CMK (cell line): ENCODE measurements at places on chromosomes 13 and 19.

GRCh38 chr19:13195678-13196077 is 45.5 kb downstream of the IER2 start:
- no peak for DNase-seq

DNA sequence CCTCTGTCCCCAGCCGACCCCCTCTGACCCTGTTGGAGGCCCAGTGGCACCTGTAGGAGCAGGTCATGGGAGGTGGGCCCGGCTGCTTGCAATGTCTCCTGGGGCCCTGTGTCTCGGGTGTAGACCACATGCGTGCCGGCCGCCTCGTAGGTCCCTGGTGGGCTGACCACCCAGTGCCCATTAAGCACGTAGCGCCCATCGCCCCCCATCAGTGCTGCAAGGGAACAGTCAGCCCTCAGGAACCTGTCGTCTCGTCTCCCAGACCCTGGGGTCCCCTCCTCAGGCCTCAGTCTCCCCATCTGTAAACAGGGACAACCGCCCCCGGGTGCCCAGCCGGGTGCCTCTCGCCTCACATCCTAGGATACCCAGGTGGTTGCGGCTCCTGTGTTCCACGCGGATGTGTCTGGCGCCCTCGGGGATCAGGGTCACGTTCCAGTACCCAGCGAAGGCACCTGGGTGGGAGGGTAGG is 5.6 kb downstream of the ADAMTSL5 start:
- DNase-seq = no peak

DNA sequence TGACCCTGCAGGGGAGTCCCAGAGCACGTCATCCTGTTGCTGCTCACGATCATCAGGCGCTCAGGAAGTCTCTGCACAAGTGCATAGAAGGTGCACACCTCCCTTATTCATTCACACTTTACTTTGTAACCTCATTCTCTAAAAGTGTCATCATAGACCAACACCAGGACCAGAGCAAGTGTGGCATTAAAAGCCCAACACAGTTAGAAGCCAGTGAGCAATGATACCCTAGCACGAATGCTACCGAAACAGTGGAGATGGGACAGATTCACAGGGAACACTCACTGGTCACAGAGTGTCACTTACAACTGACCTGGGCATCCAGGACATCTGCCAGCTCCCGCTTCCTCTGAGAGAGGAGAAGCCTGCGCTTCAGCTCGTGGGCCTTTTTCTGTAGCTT is 17.0 kb downstream of the HAUS8 start:
- DNase-seq = no peak

- no peak for DNase-seq
Observed at GRCh38 chr13:40095695-40096356, 440.4 kb downstream of the COG6 start.

DNA sequence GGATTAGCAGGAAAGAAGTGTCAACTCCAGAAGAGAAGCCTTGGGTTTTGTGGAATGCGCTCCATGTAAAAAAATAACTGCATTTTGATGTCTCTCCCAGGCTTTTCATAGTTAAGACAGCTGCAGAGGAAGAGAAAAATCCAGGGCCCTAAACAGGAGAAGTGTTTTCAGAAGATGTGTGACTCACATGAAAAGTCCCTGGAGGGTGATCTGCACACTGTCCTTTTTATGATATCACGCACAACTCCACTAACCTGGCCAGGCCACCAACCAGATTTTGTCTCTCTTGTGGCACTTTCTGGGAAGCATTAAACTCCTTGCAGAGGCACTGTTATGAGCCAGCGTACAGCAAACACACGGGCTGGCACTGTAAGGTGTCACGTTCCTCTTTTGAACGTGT is 267.3 kb downstream of the FGF9 start:
- no peak for DNase-seq

DNA sequence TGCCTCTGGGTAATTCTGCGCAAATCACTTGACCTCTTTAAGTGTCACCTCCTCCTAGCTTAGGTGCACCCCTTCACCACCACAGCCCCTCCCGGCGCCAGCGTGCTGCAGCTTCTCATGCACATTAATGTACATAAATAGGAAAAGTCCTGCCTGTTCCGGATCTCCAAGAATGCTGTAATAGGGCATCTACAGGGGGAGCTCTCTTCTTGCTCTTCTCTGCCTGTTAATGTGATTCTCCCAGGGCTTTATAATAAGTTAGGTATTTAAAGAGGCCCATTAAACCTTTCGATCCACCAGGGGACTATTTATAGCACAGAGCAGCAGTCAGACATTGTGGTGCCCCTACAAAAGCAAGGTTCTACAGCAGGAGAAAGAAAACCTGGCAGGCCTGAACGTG is 35.3 kb downstream of the SOX1 start:
- DNase-seq = no peak

DNA sequence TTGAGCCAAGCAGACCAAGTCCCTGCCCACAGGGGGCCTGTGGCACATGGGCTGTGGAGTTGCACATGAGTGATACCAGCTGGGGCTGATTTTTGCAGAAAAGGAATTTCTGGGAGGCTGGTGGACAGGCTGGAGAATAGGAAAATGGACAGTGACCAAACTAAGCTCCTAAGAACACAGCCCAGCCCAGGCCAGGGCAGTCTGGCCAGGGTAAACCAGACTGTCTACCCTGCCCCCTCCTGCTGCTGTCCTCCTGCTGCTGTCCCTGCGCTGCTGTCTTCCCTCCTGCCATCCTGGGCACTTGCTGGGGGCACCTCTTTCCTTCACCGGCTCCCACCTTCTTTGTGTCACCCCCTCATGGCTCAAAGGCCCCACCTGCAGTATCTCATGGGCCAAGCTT is 219.2 kb downstream of the ZIC5 start:
- no peak for DNase-seq

- no peak for DNase-seq
Observed at GRCh38 chr13:45951166-45951565, 99.6 kb upstream of the SIAH3 start.

GRCh38 chr19:8526345-8527091 is 12.6 kb upstream of the ZNF414 start:
- no peak for DNase-seq

- no peak for DNase-seq
Observed at GRCh38 chr13:112836940-112837339, 132.1 kb upstream of the MCF2L start.

DNA sequence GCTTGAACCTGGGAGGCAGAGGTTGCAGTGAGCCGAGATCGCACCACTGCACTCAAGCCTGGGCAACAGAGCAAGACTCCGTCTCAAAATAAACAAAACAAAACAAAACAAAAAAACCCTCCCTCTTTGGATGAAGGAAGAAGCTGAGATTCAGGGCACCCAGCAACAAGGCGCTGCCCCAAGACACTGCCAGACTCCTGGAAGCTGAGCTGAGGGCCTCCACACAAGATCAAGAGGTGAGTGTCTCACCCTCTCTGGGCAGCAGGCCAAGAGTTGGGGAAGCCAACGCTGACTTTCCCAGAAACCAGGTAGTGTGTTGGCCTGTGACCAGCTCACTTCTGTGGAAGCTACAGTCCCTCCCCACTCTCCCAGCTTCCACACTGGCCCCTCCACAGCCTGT is 3.7 kb upstream of the TYROBP start:
- DNase-seq = no peak

GRCh38 chr13:47459512-47459911 is 541.6 kb downstream of the SUCLA2 start:
- no peak for DNase-seq

GRCh38 chr13:94416454-94417080 is 62.9 kb downstream of the DCT start:
- no peak for DNase-seq

- no peak for DNase-seq
Observed at GRCh38 chr19:55360902-55361301, 2.2 kb downstream of the GARIN5B start.

DNA sequence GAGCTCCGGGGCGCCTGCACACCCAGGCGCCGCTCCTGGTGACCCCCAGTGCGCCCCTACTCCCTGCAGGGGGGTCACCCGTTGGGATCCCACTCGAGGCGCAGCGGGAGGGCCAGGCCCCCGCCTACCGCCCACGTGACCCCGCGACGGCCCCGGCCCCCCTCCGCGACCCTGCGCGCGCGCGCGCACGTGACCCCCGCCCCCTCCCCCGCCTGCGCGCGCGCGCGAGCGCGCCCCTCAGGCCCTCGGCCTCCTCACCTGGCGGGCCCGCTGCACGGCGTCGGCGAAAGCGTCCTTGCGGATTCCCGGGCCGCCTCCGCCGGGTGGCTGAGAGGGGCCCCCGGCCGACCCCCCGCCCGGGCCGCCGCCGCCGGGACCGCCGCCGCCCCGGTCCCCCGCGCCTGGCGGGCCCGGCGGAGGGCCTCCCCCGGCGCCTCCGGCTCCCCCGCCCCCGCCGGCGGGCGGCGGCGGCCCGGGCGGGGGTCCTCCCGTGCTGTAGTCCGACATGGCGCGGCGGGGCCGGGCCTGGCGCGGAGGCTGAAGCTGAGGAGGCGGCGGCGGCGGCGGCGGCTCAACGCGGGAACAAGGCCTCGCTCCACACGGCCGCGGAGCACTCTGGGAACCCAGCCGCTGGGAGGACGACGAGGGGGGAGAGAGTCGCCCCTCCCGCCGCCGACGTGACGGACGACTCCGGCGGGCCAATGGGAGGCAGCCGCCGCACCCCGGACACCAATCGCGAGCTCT is at the start of gene KHSRP:
KHSRP (minus strand) TSS at position 617 of the 744 bp plus-strand sequence; CDS start at position 507, 110 bp downstream.
- no peak for DNase-seq

- no peak for DNase-seq
Observed at GRCh38 chr19:35265900-35266519, 2.8 kb upstream of the USF2 start.
